ENCODE measurements at places on chromosomes 2 and 18. TPM values are rescaled to one million over a fixed set of nuclear protein-coding genes. Genes with fewer than 3 reads are reported as not detected.

- no peak for DNase-seq
- H3K27me3 ChIP-seq: peaks cover 2% of the 10 kb centered on the region
- no peak overlapping the region for H3K27ac ChIP-seq
- H3K4me1 ChIP-seq: peaks cover 33% of the 10 kb centered on the region
- peaks cover 21% of the 10 kb centered on the region for H3K36me3 ChIP-seq
Measured at GRCh38 chr2:113922335-113922734, 32.4 kb downstream of the ACTR3 start.

- DNase-seq: no peak
- peak overlapping the region; percentile 98 for H3K27ac ChIP-seq
- no peaks in the 10 kb centered on the region for H3K4me1 ChIP-seq
Measured at GRCh38 chr2:239275847-239276831, 124.7 kb downstream of the HDAC4 start.

- DNase-seq: no peak
- no peaks in the 10 kb centered on the region for H3K36me3 ChIP-seq
- no peak overlapping the region for H3K27ac ChIP-seq
- H3K4me1 ChIP-seq: no peaks in the 10 kb centered on the region
- no peak overlapping the region for H3K4me3 ChIP-seq
- no peaks in the 10 kb centered on the region for H3K27me3 ChIP-seq
Measured at GRCh38 chr2:152555048-152555447, 162.2 kb downstream of the PRPF40A start.

DNA sequence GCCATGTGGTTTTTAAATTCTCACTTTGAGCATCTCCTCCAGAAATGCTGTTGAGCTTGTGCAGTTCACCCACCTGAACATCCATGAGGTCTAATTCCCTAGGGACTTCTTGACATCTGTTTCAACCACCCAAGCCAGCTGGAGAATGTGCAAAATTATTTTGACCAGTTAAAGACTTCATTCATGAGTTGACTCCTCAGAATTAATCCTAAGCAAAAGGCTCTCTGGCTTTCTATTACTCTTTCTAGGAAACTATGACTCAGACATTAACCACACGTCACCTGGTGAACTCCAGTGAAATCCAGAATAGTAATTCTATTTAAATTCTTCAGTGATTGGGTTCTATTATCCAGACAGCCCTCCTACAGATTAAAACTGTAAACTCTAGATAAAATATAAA, 247.5 kb downstream of the NBAS start:
- H3K27me3 ChIP-seq: peaks cover 12% of the 10 kb centered on the region
- peaks cover 29% of the 10 kb centered on the region for H3K36me3 ChIP-seq
- H3K27ac ChIP-seq: peak overlapping the region; percentile 66
- peak overlapping the region; percentile 14 for H3K4me3 ChIP-seq

GRCh38 chr18:48330016-48330991, 78.9 kb downstream of the ZBTB7C start:
- H3K27me3 ChIP-seq: peaks cover 5% of the 10 kb centered on the region
- H3K4me3 ChIP-seq: no peak overlapping the region
- no peaks in the 10 kb centered on the region for H3K36me3 ChIP-seq
- DNase-seq: no peak
- no peak overlapping the region for H3K27ac ChIP-seq

DNA sequence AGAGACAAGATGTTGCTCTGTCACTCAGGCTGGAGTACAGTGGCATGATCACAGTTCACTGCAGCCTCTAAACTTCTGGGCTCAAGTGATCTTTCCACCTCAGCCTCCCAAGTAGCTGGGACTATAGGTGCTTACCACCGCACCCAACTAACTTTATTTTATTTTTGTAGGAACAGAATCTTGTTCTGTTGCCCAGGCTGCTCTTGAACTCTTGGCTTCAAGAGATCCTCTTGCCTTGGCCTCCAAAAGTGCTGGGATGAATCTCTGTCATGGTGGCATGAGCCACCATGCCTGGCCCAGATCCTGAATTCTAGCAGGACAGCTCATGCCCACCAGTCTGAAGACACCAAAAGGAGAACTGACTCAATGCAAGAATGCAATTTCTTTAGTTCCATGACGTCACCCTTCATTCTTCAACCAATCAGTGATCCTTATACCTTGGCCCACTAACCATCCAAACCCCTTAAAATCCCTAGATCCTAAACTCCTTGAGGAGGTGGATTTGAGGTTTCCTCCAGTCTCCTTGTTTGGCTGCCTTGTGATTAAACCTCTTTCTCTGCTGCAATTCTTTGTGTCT, 25.6 kb upstream of the CXXC1 start:
- no peak for DNase-seq
- H3K36me3 ChIP-seq: no peaks in the 10 kb centered on the region
- peaks cover 4% of the 10 kb centered on the region for H3K4me1 ChIP-seq
- no peak overlapping the region for H3K27ac ChIP-seq
- H3K27me3 ChIP-seq: peaks cover 25% of the 10 kb centered on the region

- no peaks in the 10 kb centered on the region for H3K36me3 ChIP-seq
- no peak for DNase-seq
- H3K4me3 ChIP-seq: no peak overlapping the region
- H3K27ac ChIP-seq: no peak overlapping the region
Measured at GRCh38 chr2:104825124-104825865, 28.6 kb upstream of the POU3F3 start.

GRCh38 chr2:210224941-210225672, at the start of gene ACADL:
ACADL (minus strand) TSS chr2:210225447; CDS start chr2:210225263, 184 bp downstream.
- H3K4me1 ChIP-seq: no peaks in the 10 kb centered on the region
- H3K27me3 ChIP-seq: peaks cover 29% of the 10 kb centered on the region
- no peaks in the 10 kb centered on the region for H3K36me3 ChIP-seq
- no peak for DNase-seq

GRCh38 chr2:43758739-43759138, 15.1 kb upstream of the DYNC2LI1 start:
- H3K27ac ChIP-seq: no peak overlapping the region
- H3K4me1 ChIP-seq: no peaks in the 10 kb centered on the region
- no peaks in the 10 kb centered on the region for H3K36me3 ChIP-seq
- DNase-seq: no peak
- H3K4me3 ChIP-seq: no peak overlapping the region

DNA sequence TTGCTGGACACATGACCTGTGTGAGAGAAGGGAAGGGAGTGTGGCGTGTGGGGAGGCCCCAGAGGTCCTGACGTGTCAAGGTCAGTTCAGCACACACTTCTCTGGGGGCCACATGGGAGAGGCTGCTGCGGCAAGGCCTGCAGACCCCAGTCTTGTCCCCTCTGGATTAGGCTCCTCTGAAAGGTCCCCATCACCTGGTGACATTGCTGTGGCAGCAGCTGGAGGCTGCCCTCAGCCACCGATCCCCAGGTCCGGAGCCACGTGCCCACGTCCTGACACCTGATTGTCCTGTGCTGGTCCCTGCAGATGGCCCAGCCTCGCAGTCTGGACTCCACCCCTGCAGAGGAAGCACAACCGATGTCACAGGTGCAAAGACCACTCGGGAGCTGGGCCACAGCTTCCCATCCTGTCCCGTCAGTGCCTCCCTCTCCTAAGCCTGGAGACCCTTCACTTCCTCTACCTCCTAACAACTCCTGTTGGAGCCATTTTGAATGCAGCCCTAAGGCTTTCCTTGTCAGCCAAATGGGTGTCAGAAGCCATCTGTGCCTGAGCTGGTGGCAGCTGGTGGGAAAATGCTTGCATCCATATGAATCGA, 12.7 kb downstream of the TMEM177 start:
- DNase-seq: no peak
- peaks cover 4% of the 10 kb centered on the region for H3K36me3 ChIP-seq
- no peak overlapping the region for H3K4me3 ChIP-seq
- H3K4me1 ChIP-seq: no peaks in the 10 kb centered on the region

- H3K27me3 ChIP-seq: peaks cover 2% of the 10 kb centered on the region
- no peaks in the 10 kb centered on the region for H3K36me3 ChIP-seq
- no peak for DNase-seq
- H3K4me1 ChIP-seq: no peaks in the 10 kb centered on the region
- no peak overlapping the region for H3K4me3 ChIP-seq
- no peak overlapping the region for H3K27ac ChIP-seq
Measured at GRCh38 chr2:180670302-180671003, 310.0 kb upstream of the UBE2E3 start.

DNA sequence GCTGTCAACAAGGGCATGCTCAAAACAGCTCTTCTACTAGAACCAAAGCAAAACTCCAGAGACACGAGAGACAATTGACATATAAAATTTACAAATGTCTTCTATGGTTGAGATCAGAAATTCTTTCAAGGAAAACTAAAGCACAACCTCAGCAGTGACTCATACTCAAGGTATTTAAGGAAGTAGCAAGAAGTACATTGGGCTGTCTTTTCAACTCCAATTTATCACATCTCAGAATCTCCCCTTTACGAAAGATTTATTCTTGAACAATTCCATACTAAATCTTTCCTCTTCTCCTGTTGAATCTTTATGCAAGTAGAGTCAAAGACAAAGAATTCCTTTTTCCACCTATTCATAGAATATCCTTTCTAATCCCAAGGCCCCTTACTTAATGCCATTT, 324.0 kb downstream of the IRS1 start:
- no peak overlapping the region for H3K27ac ChIP-seq
- no peak overlapping the region for H3K4me3 ChIP-seq
- DNase-seq: no peak
- H3K36me3 ChIP-seq: no peaks in the 10 kb centered on the region

DNA sequence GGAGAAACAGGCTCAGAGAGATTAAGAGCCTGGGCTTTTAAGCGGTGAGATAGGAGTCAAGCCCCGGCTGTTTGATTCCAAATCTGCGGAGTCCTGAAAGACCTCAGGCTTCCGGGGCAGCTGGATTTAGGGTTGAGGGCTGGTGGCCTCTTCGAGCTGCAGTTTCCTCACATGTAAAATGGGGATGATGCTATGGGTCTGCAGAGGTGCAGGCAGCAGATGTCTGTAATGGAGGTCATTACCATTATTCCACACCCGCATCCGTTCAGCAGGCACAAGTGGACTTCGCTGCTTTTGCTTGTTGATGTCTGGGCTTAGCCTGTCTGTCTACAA, 175.6 kb upstream of the HS6ST1 start:
- H3K4me3 ChIP-seq: no peak overlapping the region
- no peak overlapping the region for H3K27ac ChIP-seq
- no peaks in the 10 kb centered on the region for H3K36me3 ChIP-seq
- H3K4me1 ChIP-seq: no peaks in the 10 kb centered on the region

DNA sequence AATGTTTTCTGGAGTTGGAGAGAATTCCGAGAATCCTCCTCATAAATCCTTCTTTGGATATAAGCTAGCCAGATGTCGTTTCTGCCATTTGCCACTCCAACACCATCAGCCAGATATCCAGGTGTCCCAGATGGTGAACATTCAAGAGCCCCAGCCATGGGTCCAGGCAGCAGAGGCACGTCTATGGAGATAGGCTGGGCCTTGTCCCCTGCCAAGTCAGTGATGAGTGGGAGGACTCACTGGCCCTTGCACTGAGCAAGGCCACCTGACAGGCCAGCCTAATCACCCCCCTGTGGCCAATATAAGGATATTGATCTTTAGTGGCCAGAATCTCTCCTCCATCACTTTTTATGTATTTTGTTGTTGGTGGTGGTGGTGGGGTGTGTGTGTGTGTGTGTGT, 28.0 kb downstream of the ARID5A start:
- no peaks in the 10 kb centered on the region for H3K4me1 ChIP-seq
- no peaks in the 10 kb centered on the region for H3K36me3 ChIP-seq
- H3K27ac ChIP-seq: no peak overlapping the region
- DNase-seq: no peak
- H3K4me3 ChIP-seq: no peak overlapping the region
- H3K27me3 ChIP-seq: peaks cover 1% of the 10 kb centered on the region

- peaks cover 9% of the 10 kb centered on the region for H3K27me3 ChIP-seq
- no peaks in the 10 kb centered on the region for H3K36me3 ChIP-seq
- H3K4me1 ChIP-seq: no peaks in the 10 kb centered on the region
- no peak for DNase-seq
- H3K4me3 ChIP-seq: no peak overlapping the region
Measured at GRCh38 chr2:202157211-202157990, 81.0 kb downstream of the SUMO1 start.

- DNase-seq: no peak
- no peaks in the 10 kb centered on the region for H3K27me3 ChIP-seq
- no peak overlapping the region for H3K27ac ChIP-seq
- no peak overlapping the region for H3K4me3 ChIP-seq
Measured at GRCh38 chr2:145748927-145749326, 1229.0 kb upstream of the ZEB2 start.

CNGA3 gene
- polyA plus RNA-seq: not detected

CDH2 gene
- polyA plus RNA-seq: not detected

CAVIN2 gene
- polyA plus RNA-seq: 2.7 TPM

RSAD2 gene
- 5.8 TPM for polyA plus RNA-seq

APOB gene
- not detected for polyA plus RNA-seq

AKAIN1 gene
- not detected for polyA plus RNA-seq

UGT1A3 gene
- not detected for polyA plus RNA-seq

MEIS1 gene
- polyA plus RNA-seq: 1.7 TPM

MYCN gene
- polyA plus RNA-seq: not detected

Data from immature natural killer cell (primary cell).